ENCODE measurements at places on chromosomes 6 and 20.

DNA sequence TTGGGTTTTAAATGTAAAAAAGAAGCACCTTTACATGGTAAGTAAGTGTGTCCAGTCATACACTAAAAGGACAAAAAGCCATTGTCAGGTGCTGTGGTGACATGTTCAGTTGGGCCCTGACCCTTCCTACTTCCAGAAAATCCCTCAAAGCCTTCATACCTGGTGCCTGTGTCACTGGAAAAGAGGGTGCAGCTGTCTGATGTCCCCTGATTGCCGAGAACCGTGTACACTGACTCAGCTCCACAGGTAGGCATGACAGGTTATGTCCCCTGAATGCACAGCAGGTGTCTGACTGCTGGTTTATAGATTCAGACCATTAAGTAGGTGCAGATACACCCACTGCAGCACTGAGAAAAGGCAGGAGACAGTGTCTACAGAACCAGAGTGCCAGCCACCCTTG is 99.1 kb downstream of the FOXC1 start:
- peak; percentile 50 for DNase-seq

GRCh38 chr20:4305091-4305490 is 289.7 kb upstream of the RNF24 start:
- DNase-seq: peak; percentile 7

DNA sequence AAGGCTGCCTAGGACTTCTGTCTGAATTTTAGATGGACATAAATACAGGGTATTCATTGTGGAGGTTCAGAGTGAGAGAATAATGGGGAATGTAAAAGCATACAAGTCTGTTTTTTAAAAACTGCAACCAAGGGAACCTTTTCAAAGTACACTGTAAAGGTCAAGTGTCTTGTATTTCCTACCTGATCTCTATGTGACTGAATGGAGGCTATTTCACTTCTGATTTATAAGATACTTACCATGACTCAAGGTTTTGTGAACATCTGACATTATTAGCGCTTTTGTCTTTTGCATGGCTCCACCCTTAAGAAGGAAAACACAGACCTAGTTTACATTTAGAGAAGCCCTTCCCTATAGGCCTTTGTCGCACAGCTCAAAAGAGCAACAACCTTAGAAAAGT is 126.5 kb downstream of the ZFAND3 start:
- DNase-seq: peak; percentile 70

DNA sequence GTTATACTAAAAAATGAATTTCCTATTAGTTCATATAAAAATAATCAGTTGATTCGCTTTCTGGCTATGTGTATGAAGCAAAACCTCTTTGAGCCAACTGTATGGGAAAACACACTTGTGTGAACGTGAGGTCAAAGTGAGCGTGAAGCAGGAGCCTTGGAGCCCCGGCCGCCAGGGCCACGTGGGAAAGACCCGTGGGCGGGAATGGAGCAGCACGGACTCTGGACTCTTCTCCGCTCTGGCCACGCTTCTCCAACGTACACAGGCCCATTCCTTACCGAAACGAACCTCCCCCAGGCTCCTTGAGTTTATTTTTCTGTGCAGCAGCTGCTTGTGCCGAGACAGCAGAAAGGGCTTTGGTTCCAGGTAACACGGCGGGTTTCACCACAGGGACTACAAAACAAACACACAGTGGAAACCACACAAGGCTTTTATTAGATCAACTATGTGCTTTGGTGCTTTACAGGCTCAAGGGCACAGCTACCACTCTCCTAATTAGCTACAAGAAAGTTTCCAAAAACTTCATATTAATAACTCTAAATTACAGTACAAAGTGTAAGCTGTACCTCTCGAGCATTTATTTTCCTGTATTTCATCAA is 62.7 kb downstream of the TAF4 start:
- DNase-seq: no peak

DNA sequence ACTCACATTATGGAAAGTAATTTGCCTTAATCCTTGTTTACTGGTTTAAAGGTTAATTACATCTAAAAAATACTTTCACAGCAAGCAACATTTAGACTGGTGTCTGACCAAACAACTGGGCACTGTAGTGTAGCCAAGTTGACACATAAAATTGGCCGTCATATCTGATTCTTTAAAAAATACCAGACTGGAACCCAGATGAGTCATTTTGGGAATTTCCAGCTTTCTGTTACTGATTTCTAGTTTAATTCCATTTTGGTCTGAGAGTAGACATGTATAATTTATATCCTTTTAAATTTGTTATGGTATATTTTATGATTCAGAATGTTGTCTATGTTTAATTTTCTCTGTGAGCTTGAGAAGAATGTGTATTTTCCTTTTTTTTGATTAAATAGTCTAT is 44.1 kb downstream of the SCP2D1 start:
- DNase-seq: peak; percentile 4

DNA sequence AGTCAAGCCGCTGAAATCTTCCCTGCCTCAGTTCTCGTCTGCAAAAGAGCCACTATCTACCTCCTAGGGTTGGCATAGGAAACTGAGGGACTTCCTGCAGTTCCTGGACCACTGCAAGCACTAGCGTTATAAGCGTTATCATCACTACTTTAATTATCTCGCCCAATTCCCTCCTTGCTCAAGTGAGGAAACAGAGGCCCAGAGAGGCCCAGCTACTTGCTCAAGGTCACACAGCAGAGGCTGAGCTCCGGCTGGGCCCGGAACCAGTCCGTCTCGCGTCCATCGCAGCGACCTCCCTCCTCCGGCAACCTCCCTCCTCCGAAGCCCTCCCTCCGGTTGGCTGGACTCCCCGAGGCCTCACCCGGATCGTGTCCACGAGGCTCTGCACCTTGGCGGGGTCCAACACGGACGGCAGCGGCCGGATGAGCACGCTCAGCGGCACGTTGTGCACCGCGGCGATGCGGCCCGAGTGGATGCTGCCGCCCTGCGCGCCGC is 338 bp downstream of the SRXN1 start:
- no peak for DNase-seq

DNA sequence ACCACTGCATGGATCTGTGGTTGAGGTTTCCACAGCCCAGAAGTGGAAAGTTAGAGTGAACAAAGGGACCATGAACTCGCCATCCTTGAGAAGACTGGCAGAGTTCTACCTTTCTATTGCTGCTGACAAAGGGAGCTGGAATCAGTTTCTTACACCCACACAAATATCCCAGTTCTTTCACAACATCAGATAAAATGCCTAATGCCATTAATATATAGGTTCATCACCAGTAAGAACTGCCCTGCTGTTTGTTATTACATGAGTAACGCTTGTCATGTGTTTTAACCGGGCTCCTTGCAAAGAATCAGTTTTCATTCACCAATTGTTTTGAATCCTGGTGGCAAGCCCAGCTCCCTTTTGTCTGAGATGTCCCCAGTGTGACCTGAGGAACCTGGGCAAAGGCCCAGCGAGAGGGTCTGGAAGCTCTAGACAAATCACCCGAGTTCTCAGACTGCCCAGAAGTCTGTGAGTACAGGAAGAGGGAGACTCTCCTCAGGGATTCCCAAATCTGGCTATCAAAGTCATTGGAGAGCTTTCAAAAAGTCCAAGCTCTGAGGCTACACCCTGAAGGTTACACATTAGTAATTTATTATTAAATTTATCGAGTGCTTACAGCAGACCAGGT is 7.5 kb upstream of the CD164 start:
- no peak for DNase-seq

DNA sequence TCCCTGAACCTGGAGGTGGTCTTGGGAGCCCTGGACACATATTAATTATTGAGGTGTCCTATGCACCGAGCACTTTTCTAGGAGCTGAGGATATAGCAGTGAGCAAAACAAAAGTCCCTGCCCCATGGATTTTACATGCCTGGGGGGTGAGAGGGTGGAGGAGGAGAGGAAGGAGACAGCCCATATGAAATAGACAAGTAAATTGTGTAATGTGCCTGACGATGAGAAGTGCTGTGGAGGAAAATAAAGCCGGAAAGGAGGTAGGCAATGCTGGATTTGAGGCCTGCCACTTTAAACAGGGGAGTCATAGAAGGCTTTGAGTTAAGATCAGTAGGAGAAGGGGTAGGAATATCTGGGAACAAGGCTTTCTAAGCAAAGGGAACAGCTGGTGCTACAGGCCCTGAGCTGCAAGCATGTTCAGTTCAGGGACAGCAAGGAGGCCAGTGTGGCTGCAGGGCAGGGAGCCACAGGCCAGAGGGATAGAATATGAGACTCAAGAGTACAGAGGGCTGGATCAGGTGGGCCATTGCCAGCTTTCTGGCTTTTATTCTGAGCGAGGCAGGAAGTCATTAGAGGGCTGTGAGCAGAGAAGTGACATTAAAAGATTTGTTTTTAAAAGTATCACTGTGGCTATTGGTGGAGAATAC is 19.1 kb upstream of the MYLIP start:
- DNase-seq: peak; percentile 55

DNA sequence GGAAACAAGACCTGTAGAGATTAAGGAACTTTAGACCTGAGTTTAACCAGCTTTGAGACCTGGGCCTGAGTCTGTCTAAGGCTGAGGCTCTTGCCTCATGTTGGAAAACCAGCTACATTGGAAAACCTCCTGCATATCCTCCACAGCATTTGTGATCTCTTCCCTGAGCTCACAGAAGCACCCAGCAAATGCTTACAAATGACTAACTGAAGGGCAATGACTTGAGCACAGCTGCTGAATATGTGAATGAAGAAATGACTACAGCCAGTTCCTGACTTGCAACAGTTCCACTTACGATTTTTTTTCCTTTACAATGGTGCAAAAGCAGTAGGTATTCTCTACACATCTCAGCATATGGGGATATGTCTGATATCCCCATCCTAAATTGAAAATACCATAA is 112.4 kb upstream of the RREB1 start:
- DNase-seq: no peak

DNA sequence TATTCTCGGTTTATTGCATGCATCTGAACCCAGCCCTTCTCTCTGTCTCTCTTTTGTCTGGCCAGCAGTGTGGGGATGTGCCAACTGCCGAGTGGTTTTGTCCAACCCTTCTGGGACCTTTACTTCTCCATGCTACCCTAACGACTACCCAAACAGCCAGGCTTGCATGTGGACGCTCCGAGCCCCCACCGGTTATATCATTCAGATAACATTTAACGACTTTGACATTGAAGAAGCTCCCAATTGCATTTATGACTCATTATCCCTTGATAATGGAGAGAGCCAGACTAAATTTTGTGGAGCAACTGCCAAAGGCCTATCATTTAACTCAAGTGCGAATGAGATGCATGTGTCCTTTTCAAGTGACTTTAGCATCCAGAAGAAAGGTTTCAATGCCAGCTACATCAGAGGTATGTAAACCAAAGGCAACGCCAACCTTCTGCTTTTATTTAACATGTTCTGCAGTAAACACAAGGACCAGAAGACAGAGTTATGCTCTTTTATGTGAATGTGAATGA is 65.8 kb downstream of the ADGRG6 start:
- peak; percentile 22 for DNase-seq

DNA sequence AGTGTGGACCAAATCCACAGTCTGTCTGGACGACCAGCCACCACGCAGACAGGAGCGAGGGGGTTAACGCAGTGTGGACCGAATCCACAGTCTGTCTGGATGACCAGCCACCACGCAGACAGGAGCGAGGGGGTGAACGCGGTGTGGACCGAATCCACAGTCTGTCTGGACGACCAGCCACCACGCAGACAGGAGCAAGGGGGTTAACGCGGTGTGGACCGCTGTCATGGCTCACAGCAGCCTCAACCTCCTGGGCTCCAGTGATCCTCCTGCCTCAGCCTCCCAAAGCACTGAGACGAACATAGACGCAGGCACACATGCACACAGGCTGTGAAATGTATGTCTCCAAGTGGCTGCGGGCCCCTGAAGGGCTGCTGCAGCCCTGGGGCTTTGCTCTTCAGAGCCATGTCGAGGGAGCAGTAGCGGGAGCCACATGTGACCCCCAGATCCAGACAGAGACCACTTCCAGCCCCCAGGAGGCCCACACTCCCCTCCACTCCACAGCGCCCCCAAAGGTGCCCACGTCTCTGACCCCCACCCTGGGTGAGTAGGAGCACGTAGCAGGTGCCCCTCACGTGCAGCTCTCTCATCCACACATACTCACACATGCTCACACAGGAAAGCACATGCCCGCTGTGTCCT is 98.1 kb downstream of the YTHDF1 start:
- no peak for DNase-seq

DNA sequence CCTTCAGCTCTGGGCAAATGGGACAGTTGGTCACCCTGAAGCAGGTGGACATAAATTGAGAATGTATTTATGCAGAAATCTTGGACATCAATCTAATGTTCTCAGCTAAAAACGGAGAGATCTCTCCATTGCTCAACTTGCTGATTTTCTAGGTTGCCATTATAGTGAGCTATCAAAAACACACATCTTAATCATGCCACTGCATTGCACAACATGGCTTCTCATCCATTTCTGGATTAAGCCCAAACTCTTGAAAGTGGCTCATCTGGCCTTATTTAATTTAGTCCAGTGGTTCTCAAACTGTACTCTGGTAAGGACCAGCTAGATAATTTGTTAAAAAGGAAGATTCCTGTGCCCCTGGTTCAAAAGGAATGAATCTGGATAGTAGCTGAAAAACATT is 324.9 kb upstream of the CITED2 start:
- DNase-seq: no peak

DNA sequence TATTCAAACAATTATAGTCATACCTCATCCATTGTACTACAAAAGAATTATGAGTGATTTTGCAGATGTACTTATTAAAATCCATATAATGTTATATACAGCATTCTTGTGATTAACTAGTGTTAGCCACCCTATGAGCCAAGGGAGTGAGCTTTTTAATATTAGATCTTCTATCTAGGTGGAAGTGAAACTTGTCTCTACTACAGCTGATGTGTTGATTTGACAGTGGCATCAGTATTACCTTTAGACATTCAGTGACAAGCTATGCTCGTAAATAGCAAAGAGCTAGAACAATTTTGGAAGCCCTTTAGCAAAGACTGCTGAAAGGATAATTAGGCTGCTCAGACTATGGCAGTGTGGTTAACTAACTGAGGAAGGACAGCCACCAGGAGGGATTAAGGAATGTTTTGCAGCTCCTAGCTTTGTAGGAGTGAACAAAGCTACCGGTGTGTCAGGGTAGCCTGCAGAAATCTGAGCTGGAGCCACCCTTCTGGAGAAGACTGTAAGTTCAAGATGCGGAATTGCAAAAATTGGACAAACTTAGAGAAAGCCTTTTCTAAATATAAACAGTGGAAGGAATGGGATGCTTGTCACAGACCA is 73.7 kb downstream of the AFG1L start:
- no peak for DNase-seq

GRCh38 chr20:47202733-47203667 is 153.5 kb downstream of the ZMYND8 start:
- no peak for DNase-seq
